Nephron progenitor cell (in vitro differentiated cells): ENCODE measurements at places on chromosomes 4 and X.

- H3K36me3 ChIP-seq = peaks cover 40% of the 10 kb centered on the region
- H3K4me3 ChIP-seq = no peak overlapping the region
- no peak for DNase-seq
- H3K27me3 ChIP-seq = no peaks in the 10 kb centered on the region
- peaks cover 51% of the 10 kb centered on the region for H3K4me1 ChIP-seq
- H3K27ac ChIP-seq = no peak overlapping the region
Observed at GRCh38 chr4:3317656-3318211, 24.9 kb downstream of the RGS12 start.

- H3K27ac ChIP-seq = no peak overlapping the region
- H3K4me1 ChIP-seq = peaks cover 24% of the 10 kb centered on the region
- no peak for DNase-seq
Observed at GRCh38 chr4:52421811-52422213, 237.3 kb downstream of the USP46 start.

DNA sequence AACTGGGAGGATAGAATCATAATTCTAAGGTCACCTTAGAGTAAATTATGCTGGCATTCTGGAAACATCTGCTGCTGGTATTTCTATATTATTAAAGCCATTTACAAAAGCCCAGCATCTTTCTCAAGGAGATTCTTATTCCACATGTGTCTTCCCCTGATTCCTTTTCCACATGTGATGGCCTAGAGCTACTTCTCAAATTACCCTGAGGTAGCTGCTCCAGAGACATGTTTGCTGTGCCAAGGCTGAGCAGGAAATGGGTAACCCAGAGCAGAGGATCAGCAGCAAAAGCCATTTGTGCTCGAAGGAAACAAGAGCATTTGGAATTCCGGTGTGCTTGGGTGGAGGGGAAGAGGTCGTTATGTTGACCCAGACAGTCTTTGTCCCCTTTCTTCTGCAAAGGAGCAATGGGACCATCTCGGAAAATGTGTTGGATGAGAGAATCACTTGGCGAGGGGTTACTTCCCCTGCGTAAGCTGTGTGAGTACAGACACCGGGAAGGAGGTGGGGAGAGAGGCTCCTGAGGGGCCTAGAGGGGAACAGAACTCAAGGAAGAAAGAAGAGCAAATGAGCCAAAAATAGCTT, 24.6 kb downstream of the TSC22D3 start:
- H3K27ac ChIP-seq = peak overlapping the region; percentile 18
- DNase-seq = no peak
- peaks cover 49% of the 10 kb centered on the region for H3K4me1 ChIP-seq
- H3K36me3 ChIP-seq = no peaks in the 10 kb centered on the region
- H3K4me3 ChIP-seq = no peak overlapping the region

DNA sequence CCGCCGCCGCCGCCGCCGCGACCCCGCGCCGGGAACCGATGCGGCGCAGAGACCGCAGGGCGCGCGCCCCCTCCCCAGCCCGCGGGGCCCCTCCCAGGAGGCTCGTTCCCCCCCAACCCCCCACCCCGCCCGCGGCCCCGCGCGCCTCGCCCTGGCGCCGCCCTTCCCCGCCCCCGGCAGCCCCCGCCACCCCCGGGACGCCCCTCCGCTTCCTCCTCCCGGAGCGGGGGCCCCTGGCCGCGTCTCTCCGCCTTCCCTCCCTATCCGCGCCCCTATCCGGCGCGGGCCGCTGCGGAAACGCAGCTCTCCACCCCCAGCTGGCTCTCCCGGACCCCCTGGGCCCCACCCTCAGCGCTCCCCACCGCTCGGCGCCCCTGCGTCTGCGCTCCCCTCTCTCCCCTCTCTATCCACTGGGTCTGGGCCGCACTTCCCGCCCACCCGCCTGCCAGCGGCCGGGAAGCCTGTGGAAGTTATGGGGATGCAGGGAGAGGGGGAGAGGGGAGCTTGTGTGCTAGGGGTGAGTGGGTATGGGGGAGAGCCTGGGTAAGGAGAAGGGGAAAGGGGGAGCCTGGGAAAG, at the start of gene TMEM271:
TMEM271 (minus strand) TSS at position 51 of the 577 bp plus-strand sequence. CDS start 233 bp downstream, outside the sequence.
- no peaks in the 10 kb centered on the region for H3K36me3 ChIP-seq
- peak; percentile 27 for DNase-seq
- peaks cover 14% of the 10 kb centered on the region for H3K4me1 ChIP-seq
- H3K27ac ChIP-seq = no peak within 1 kb of the TSS
- peak within 1 kb of the TSS; percentile 77 for H3K4me3 ChIP-seq

DNA sequence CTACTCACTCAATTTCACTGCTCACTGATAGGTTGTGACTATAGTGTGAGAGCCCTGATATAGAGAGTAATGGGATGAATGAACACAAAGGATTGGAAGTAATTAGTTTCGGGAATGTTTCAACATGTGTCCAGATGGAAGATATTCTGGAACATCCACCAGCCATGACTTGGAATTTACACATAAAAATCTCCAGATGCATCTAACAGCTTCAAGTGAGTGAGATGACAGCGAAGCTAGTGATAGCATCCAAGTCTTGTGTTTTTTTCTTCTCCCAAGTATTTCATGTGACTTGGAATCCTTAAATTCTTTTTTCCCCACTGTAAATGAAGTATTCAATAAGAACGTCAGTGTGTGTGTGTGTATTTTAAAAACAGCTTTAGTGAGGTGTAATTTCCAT, 82.1 kb downstream of the CLDN34 start:
- no peak overlapping the region for H3K4me3 ChIP-seq
- DNase-seq = no peak
- H3K4me1 ChIP-seq = peaks cover 11% of the 10 kb centered on the region
- H3K36me3 ChIP-seq = peaks cover 2% of the 10 kb centered on the region

DNA sequence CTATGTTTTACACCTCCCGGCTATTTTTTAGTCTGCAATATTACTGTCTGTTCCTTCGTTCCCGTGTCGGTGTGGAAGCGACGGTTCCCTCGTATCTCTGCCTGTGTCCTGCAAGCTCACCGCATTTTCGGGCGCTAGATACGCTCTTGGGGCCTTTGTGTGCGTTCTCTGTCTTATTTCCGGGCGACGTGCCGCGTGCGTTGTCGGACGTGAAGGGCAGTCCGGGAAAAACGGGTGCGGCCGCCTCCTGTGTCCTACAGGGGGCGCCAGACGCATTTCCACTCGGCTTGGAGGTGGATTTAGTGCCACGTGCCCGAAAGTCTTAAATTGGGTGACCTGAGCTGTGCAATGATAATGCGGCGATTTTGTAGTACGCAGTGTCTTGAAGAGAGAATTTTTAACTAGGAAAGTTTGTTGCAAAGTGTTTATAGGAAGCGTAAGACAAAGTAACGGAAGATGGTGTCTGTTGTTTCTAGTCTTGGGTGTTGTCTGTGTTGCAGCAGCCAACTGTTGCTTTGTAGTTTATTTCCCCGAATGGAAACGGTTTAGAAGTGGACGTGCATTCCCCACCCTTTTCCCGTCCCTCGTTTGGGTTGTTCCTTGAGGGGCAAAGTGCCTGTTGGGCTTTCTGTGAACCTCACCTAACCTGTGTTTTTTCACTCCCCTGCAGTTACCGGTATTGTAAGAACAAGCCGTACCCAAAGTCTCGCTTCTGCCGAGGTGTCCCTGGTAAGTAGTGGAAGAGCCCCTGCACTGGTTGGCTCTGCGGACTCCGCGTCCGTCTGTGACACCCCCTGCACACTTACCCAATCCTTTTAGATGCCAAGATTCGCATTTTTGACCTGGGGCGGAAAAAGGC, 720 bp downstream of the RPL10 start:
- H3K4me3 ChIP-seq = peak overlapping the region; percentile 98
- H3K4me1 ChIP-seq = peaks cover 19% of the 10 kb centered on the region
- peaks cover 27% of the 10 kb centered on the region for H3K36me3 ChIP-seq
- peak; percentile 77 for DNase-seq
- H3K27me3 ChIP-seq = peaks cover 7% of the 10 kb centered on the region

- H3K4me1 ChIP-seq = peaks cover 73% of the 10 kb centered on the region
- peaks cover 4% of the 10 kb centered on the region for H3K27me3 ChIP-seq
- no peak overlapping the region for H3K27ac ChIP-seq
- no peaks in the 10 kb centered on the region for H3K36me3 ChIP-seq
- DNase-seq = no peak
- no peak overlapping the region for H3K4me3 ChIP-seq
Observed at GRCh38 chrX:134541906-134542305, 81.9 kb downstream of the HPRT1 start.

GRCh38 chr4:48334900-48335384, 6.4 kb upstream of the SLAIN2 start:
- H3K27ac ChIP-seq = no peak overlapping the region
- H3K4me3 ChIP-seq = no peak overlapping the region
- H3K27me3 ChIP-seq = peaks cover 9% of the 10 kb centered on the region
- H3K4me1 ChIP-seq = peaks cover 59% of the 10 kb centered on the region
- no peaks in the 10 kb centered on the region for H3K36me3 ChIP-seq
- no peak for DNase-seq

DNA sequence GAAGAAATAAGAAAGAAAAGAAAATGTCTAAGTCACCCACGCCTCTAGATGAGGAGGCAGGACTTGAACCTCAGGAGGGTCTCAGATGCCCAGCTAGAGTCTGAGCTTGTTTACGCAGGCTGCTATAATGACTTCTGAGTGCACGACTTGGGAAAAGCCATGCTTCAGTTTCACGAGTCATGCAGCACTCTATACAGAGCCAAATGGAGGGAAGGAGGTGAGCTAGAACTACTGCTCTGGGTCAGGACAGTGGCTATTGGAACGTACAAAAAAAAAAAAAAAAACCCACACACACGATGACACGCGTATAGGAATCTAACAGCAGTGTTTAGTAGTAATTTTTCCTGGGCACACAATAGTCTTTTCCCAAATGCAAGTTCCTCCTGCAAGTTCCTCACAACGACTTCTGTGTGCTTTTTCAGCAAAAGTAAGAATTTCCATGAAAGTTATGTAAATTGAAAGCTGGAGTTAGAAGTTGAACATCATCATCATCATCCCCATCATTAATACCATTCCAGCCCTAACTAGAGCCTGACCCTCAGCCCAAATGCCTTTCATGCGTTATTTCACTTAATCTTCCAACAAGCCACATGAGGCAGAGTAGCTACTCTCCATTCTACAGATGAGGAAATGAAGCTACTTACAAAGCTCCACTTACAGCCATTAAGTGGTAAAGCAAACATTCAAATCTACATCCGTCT, 36.6 kb downstream of the IRF2 start:
- peaks cover 63% of the 10 kb centered on the region for H3K4me1 ChIP-seq
- no peak for DNase-seq
- peaks cover under 1% of the 10 kb centered on the region for H3K36me3 ChIP-seq
- peaks cover 6% of the 10 kb centered on the region for H3K27me3 ChIP-seq
